ENCODE measurements at places on chromosomes 3 and 15.

DNA sequence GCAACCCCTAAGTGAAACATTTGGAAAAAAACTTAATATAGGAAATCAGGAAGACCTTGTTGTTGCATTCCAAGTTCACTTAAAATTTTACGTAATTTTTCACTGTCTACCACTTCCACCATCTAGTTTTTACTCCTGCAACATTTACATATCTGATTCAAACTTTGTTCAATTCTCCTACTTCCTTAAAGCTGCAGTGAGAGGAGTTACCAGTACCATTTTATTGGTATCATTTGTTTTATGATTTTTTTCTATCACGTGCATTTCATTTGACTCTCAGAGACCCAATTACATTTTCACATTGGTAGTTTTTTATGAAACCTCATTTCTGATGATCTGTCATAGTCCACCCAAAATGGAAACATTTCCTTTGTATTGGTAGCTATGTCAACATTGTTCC lies 284.9 kb upstream of the MDFIC2 start:
- no peak for DNase-seq

DNA sequence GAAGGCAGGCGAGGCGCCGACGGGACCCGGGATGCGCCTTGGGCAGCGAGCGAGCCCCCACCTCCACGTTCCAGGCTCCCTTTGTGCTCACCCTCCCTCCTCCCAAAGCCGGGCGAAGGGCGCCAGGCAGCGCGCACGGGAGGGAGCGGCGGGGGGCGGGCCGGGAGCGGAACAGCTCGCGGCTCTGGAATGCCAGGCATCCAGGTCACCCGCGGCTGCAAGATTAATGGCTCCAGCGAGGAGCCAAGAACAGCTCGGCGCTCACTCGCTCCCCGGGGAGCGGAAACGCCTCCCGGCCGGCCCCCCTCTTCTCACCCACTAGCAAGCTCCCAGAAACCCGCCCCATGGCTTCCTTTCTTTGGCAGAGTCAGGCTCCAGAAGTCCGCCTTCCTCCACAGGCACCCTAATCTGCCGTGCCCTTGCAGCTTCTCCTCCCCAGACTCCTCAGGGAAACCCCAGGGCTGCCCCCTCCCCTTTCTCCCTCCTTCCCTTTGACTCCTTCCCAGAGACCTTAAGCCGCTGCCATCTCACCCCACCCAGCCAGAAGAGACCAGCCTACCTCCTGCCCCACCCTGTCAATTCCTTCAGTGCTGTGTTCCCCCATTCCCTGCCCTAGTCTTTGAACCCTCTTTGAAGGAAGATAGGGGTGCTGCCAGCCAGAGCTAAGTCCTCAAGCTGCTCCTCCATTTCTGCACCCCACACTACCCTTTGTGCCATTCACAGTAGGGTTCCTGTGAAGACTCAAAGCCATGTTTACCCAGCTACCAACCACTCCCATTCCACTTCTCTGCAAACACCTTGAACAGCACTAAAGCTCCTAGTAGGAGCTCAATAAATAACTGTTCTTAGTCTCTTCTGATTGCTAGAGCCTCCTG lies 9.9 kb downstream of the AMOTL2 start:
- no peak for DNase-seq

DNA sequence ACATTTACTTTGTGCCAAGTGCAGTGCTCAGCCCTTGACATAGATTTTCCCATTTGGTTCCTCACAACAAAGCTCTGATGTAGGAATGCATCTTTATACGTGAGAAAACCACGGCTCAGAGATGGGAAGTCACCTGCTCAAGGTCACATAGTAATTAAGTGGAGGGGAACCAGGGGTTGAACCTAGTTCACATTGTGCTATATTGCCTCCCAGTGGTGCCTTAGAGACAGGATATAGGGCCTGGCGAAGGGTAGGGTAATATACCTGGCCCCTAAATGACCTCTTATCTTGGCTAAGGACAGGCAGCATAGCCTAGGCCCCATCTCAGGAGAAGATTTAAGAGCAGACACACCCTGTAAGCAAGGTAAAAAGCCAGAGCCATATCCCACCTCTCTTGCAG lies 71.5 kb downstream of the FOXP1 start:
- DNase-seq = no peak

GRCh38 chr3:141738891-141739363 lies 829 bp downstream of the RNF7 start:
- no peak for DNase-seq

DNA sequence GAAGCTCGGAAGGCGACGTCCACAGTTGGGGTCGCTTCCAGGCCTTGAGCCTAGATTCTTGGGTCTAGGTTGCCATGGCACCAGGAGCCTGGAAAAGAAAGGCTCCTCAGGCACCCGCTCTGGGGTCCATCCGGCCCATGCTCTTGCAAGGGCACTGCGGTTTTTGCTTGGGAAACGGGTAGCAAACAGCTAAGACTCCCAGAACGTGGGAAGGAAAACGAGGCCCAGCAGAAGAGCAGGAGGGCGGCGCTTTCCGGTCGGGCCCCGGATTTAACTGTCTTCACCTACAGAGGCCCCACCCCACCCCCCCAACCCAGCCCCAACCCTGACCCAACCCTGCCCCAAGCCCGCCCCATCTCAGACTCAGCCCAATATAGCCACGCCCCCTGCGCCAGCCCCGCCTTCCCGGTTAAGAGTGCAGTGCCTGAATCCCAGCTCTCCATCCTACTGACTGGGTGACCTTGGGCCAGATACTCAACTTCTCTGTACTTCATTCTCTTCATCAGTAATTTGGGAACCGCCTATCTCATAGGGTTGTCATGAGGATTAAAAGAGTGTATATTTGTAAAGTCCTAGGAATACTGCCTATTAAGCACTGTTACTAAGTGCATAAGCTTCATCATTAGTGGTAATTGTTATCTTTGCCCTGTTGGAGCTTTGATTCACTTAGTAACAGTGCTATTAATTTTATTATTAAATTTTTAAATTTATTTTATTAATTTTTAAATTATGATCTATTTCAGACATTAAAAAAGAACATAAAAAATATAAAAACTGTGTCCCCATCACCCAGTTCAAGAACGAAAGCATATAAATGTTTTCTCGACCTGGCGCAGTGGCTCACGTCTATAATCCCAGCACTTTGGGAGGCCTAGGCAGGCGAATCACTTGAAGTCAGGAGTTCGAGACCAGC lies 28.4 kb upstream of the SMAD6 start:
- no peak for DNase-seq

GRCh38 chr15:101489237-101489598 lies 289 bp downstream of the PCSK6 start:
- no peak for DNase-seq

DNA sequence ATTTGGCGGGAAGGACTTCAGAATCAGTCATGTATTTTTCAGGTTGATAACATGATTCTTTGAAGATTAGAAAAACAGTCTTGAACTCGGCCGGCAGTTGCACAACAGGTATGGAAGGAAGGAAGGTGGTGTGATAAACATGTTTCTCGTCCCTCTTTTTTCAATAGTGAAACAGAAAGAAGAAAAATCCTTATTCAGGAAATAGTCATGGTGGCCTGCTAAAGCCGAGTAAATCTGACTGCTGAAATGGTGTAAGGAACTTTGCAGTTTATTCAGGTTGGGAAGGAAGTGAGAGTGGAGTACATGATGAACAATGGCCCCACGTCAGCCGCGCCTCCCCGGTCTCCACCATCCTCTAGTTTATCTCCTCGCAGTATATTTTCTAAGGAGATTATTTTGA lies 6.7 kb downstream of the RASGRP1 start:
- no peak for DNase-seq

DNA sequence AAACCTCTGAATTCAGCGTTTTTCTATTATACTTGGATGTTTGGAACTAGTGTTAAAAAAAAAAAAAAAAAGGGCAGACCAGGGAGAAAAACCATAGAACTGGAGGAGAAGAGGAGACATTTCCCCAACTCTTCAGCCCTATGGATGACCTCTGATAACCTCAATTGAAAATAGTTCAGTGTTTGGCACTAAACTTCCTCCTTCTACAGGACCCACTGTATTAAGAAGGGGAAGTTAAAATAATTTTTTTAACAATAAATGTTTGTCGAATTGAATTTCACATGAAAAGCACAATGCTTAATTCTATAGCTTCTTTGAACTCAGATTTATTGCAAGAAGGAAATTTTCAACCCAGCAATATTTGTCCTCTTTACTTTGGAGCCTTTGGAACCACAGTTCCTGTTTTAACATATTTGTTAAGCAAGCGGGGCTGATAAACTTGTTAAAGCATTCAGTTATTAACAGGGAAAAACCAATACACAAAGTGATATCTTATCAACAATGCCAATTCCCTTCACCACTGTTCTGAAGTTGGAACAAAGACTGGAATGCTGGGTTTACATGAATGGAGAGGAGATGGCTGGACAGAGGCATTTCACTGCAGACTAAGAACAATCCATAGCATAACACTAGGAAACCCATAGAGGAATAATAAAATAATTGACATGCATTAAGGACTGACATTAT lies 3.1 kb upstream of the A4GNT start:
- DNase-seq = no peak

DNA sequence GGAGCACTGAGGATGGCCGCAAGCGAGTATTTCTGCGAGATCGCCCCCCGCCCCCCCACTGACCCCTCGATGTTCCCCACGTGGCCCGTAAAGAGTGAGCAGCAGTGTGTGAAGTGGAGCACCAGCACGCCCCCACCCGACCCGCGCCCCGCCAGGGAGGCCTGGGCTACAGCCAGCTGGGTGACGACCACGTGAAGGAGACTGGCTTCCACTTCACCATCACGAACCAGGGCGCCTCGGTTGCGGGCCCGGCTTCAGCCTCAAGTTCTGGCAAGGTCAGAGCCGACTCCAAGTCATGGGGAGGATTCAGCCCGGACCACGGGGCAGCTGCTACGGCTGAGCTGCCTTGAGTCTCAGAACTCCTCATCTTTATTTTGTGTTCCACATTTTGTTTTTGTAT lies 2.4 kb upstream of the RNU5B-1 start:
- DNase-seq = no peak

DNA sequence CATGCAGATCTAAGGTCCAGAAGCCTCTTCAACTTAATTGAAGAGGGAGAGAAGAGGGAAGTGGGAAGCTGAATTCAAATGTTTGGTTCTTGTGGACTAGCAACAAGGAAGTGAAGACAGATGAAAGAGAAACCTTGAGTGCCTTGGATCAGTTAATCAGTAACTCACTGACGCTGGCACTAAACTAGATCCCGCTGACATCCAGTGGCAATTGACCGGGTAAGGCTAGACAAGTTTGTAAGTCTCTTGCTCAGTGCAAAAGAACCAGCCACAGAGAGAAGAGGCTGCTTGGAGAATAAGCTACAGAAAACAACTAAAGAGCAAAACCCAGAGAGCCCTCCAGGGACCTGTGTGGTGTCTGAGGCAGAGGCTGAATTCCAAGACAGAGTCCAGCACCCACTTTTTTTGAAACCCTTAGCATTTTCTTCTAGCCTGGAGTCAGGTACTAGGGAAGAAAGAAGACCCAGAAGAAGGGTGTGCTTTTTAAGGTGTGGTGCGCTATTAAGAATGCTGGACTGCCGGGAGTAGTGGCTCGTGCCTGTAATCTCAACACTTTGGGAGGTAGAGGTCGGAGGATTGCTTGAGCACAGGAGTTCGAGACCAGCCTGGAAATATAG lies 6.9 kb downstream of the PLCH1 start:
- DNase-seq = no peak

DNA sequence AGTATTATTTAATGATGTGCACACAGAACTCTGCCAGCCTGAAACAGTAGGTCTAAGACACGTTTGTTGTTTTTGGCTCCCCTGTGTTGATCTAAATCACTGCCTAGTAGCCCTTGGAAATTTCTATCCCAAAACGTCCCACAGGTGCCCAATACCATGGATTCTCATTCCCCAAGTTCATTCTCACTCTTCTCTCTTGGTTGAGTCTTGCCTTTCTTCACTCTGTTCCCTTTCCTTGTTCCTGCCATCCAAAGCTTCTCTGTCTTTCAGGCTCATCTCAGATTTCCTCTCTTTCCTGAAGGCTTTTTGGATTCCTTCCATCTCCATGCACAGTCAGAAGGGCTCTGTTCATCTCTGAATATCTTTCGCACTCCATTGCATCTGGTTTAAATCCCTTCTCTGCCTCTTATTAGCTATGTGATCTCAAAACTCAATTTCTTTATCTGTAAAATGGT lies 54.2 kb downstream of the PPARG start:
- no peak for DNase-seq

DNA sequence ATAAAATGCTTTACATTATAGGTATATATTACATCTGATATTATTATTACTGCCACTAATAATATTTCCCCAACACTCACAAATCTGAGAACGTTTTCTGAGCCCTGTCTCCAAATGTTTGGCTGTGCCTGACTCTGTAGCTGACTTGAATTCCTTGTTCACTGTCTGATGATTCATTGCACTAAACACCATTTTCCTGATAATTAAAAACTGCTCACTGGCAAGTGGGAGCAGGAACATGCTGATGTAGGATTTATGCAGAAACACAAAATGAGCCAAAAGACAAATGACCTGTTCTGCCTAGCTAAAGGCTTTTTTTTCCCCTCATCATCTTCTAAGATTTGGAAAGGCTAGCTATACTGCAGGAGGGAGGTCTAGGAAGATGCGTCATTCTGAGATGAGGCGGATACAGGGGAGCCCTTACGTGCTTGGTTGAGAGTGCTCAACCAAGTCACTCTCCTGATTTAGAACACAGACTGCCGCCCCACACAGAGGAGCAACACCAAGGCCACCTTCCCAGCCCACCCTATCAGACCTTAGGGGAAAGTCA lies 380.7 kb downstream of the EPHB1 start:
- DNase-seq = no peak

DNA sequence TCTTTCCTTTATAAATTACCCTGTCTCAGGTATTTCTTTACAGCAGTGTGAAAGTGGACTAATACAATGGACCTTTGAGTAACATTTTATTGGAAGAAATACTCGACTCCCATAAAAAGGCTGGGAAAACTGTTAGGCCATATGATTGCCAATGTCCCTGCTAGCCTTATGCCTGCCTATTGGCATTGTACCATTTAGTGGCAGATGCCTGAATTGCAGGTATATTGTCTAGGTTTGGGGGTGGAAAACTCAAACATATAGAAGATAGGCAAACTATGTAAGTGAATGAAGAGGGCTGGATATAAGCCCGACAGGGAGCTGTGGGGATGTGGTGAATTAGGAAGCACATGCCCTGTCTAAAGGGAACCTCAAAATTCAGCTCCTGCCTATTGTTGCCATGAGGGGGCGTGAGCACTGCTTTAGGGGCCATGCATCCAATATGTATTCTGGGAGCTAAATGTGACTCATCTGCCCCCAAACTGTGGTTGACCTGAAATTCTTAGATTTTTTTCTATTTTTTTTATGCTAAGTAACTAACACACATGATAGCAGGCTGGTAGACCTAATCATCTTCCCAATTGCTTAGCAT lies 65.2 kb upstream of the TRA2B start:
- DNase-seq = no peak

DNA sequence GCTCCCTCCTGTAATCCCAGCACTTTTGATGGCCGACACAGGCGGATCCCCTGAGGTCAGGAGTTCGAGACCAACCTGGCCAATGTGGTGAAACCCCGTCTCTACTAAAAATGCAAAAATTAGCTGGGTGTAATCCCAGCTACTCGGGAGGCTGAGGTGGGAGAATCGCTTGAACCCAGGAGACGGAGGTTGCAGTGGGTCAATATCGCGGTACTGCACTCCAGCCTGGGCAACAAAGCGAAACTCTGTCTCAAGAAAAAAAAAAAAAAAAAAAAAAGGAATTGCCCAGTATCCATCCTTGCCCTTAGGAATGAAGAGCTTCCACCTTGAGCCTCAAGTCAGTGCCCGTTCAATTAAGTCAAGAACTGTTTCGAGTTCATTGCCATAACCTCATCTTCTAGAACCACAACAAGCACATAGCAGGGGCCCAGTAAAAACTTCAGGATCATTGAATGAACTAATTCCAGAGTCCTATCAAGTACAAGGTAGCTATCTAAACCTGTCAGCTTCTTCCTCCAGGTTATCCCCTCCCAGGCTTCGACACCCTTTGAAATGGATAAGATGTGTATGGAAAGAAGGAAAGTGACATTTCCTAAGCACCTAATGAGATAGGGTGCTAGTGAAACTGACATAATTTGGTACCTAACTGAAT lies 826 bp downstream of the DBR1 start:
- no peak for DNase-seq

All from stimulated activated CD8-positive, alpha-beta memory T cell treated with anti-CD3 and anti-CD28 coated beads, Interleukin-7, amount 100 ng/mL, for 1 hour (primary cell).